ENCODE measurements at places on chromosomes 6 and 20. TPM values are rescaled to one million over a fixed set of nuclear protein-coding genes. Genes with fewer than 3 reads are reported as not detected.

Gene FNDC11
- total RNA-seq = 0.89 TPM

Gene GDAP1L1
- total RNA-seq = not detected

Gene SSTR4
- not detected for total RNA-seq

Gene GPSM3
- 4.2 TPM for total RNA-seq

Gene BPIFB4
- not detected for total RNA-seq

Gene FKBP1C
- total RNA-seq = 0.40 TPM

Gene CLVS2
- not detected for total RNA-seq

Gene TFAP2D
- not detected for total RNA-seq

Gene UBE2C
- 0.45 TPM for total RNA-seq

Gene CST5
- total RNA-seq = not detected

Gene RNF217
- total RNA-seq = 29.8 TPM

Gene HSPA12B
- total RNA-seq = 17.9 TPM

Gene NOX3
- total RNA-seq = not detected

Gene TSBP1
- total RNA-seq = not detected

Gene ELOVL4
- 0.88 TPM for total RNA-seq

Gene TRIM10
- total RNA-seq = not detected

Gene TFAP2A
- not detected for total RNA-seq

Gene MOCS1
- total RNA-seq = 23.4 TPM

Gene TPX2
- total RNA-seq = 1.1 TPM

Gene ZNF335
- total RNA-seq = 31.6 TPM

Gene ASIP
- total RNA-seq = not detected

Gene ECHDC1
- total RNA-seq = 149 TPM

Gene THBD
- total RNA-seq = 73.9 TPM

Gene HNF4A
- not detected for total RNA-seq

Gene IRF4
- 0.54 TPM for total RNA-seq

Gene ABT1
- total RNA-seq = 17.6 TPM

Gene COL9A1
- total RNA-seq = 0.33 TPM

Gene RAMACL
- total RNA-seq = 3.7 TPM

Gene ULBP2
- not detected for total RNA-seq

Gene GMPR
- 3.8 TPM for total RNA-seq

Gene LY86
- not detected for total RNA-seq

Gene CD83
- 3.5 TPM for total RNA-seq

Gene ZNF292
- 53.6 TPM for total RNA-seq

Gene SYNDIG1
- 11.7 TPM for total RNA-seq

Gene EMILIN3
- total RNA-seq = 0.45 TPM

Gene ADAM33
- total RNA-seq = 9.3 TPM

Gene IL22RA2
- not detected for total RNA-seq
